ENCODE measurements at places on chromosomes 2 and 18. TPM values are rescaled to one million over a fixed set of nuclear protein-coding genes. Genes with fewer than 3 reads are reported as not detected.

GRCh38 chr2:240286596-240286995 is 146.1 kb upstream of the OTOS start:
- no peak for DNase-seq

SCG2 gene
- polyA plus RNA-seq, result 0.42 TPM

- DNase-seq, result no peak
Observed at GRCh38 chr2:101698844-101699754, 1.6 kb downstream of the MAP4K4 start.

CCDC102B gene
- 0.58 TPM for polyA plus RNA-seq

GRCh38 chr2:20471148-20471547 is 24.3 kb downstream of the RHOB start:
- DNase-seq, result no peak

PLEK gene
- not detected for polyA plus RNA-seq

DNA sequence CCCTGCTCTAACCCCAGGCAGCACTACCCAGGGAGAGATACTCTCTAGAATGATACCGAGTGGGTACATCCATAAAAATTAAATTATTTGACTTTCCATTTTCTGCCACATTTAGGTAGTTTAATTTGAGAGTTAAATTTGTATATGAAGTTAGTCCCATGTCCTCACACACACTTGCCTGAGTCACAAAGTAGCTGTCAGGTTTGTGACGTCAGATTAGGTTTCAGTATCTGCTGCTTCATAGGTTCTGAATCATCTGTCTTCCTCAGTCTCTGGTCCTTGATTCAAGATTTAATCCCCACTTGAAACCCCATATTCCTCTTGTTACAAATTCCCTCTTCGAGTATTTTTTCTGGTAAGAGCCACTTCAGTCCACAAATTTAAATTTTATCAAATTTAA is 738.6 kb upstream of the FAM98A start:
- DNase-seq, result no peak

Data from A549 (cell line).